ENCODE measurements at places on chromosomes 2 and 18.

DNA sequence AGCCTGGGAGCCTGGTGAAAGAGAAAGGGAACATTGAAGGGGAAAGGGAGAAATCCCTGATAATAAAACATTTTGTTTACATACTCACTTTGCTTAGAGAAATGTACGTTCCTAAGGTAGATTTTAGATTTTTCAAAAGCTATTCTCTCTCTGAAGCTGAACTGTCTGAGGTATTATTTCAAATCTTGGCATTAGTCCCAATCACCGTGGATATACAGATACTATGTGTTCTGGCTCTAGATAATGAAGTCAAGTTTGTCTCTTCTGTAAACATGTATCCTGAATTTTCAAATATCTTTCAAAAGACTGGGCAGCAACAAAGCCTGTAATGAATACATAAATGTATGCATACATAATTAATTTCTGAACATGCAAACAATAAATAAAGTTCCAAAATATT is 1104.2 kb upstream of the FAM98A start:
- DNase-seq = no peak

DNA sequence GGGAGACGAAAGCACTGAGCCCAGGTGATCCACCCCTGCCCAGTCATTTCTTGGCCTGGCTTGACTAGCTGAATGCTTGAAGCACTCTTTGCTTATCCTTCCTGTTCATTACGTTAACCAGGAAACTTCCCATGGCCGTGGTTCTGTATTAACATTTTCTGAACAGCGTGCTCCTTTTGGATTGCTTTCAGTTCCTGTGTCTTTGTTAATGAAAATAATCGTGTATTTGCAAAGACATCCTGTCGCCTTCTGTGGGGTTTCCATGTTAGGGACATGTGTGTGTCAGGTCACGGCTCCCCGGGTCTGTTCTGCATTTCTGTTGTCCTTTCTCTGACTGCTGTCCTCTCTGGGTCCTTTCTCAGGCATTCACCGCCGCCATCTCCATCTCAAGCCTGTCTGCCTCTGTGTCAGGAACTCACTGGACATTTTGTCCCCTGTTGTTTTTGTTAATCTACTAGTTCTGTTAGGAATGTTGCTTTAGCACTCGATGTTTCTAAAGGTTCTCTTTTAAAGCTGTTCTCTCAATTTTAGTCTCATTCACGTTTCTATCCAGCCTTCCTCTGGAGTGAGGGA is 434.1 kb upstream of the HS6ST1 start:
- DNase-seq = no peak

DNA sequence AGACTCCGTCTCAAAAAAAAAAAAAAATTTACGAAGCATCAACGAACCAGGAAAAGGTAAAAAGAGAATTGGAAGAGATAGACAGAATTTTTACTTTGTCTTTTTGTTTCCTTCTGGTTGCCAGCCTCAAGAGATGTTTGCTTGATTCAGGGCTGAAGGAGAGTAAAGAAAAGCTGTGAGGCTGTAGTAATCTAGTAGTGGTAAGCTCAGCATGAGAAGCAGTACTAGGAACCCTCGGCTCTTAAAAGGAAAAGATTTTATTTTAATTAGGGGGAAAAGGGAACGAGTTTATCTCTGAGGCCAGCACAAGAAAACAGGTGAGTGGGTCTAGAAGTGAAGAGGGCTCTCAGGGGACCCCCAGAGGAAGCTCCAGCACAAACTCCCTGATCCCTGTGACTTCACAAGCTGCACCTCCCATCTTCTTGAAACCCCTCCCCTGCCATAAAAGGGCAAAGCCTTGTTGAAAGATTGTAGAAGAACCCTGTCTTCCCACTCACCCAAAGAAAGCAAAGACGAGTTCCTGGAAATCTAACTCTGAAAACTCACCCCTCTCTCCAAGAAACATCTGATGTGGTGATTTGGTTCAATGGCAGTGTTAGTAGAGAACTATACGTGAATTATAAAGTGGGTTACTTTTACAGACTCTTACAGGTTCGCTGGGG is 8.6 kb downstream of the RBMS1 start:
- no peak for DNase-seq

DNA sequence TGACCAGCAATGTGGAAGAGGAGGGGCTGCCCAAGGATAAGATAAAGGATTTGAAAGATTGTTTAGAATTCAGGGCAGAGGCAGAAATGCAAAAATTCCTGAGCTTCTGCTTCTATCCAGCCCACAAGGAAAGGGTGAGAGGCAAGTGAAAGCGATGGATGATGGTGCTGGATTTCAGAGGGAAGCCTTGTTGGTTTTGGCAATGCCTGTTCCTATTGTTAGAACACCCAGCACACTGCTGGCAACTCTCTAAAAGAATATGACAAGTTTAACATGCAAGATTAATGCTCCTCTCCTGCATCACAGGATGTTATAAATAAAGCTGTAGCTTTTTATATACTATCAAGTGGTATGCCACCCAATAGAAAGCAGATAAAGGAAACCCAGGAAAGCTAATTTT is 92.6 kb downstream of the ZNF385B start:
- no peak for DNase-seq

DNA sequence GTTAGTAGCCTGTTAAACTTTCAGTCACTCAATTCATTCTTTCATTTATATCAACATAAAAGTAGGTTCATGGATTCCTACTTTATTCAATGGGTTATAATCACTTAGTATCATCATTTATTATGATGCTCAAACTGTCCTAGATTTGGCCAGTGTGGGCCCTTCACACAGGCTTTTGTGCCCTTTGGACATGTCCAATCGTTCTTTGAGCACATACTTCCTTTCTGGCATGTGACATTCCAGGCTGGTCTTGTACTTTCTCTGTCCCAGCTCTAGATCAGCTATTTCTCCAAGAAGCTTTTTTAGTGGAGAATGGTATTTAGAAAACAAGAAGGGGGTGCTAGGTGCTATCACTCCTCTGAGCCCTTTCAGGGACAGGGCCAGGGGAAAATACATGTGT is 11.5 kb downstream of the POLR1A start:
- DNase-seq = no peak

GRCh38 chr18:78753240-78753639 is 226.4 kb upstream of the SALL3 start:
- no peak for DNase-seq
